ENCODE measurements at places on chromosomes 11 and 22.

DNA sequence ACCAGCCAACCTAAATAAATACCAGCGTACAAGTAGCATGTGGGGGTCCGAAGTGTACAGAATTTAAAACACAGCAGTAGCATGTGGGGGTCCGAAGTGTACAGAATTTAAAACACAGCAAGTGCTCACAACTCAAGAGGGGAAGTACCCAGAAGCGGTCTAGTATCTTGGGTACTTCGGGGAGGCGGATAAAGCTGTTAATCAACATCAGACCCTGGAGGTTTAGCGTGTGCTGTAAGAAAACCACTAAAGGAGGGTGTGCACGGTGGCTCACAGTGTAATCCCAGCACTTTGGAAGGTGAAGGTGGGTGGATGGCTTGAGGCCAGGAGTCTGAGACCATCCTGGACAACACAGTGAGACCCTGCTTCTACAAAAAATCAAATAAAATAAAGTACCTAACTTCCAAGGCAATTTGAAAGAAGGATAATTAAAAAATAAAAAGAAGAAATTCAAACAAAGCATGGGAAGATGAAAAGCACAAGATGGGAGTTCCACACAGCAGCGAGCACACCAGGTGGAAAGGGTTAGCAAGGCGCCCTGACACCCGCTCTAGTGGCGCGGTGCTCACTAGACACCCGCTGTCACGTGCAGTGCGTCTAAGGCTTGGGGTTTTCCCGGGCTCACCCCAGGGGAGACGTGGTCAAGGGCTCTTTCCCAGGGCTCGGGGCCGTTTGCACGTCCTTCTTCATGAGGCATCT, 35.0 kb upstream of the MOB2 start:
- DNase-seq, result no peak

DNA sequence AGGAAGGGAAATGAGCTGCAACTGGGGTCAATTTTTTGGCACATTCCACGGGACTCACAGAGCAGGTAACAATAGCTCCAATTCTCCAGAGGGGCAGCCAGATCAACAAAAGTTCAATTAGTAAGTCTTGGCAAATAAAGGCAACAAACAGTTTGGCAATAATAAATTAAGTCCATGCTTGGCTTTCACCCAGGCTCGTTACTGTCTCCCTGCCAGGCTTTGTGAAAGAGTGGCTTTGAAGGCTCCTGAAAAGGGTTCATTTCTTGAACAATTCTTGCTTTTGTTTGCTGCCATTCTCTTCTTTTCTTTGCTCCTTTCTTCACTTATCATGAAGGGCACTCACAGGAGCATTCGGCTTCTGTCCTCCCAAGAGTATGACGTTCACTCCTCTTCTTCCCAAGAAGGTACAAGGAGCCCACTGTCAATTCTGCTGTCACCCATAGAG, 123.3 kb downstream of the APIP start:
- DNase-seq, result no peak

DNA sequence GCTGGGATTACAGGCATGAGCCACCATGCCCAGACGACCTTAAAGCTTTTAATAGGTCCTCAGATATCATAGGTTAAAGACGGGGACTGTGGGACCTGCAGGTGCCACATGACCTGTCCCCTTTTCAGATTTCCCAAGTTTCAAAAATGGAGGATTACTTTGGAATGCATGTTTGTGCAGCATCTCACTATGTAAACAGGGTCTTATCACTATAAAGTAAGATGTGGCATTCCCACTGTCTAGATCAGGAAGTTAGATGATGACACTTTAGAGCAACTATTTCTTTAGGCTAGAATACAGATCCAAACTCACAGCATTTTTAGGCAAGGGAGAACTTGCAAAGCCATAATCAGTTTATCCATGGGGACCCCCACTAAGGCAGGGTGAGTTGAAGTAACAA, 92.8 kb downstream of the USP35 start:
- no peak for DNase-seq

DNA sequence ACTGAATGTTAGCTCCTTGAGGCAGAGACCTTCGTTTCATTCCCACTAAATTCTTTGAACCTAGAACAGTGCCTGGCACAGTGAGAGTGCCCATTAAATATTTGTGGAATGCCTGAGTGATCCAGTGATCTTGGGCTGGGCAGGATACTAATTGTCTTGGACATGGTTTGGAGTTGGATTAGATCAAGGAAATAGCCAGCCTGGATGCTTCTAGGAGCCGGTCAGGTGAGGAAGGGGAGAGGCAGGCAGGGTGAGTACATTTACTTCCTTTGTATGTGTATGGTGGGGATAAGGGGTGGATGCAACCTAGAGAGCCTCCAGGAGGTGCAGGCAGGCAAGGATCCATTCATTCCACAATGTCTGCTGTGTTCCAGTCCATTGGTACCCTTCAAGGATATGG, 3.6 kb downstream of the SREBF2 start:
- no peak for DNase-seq

DNA sequence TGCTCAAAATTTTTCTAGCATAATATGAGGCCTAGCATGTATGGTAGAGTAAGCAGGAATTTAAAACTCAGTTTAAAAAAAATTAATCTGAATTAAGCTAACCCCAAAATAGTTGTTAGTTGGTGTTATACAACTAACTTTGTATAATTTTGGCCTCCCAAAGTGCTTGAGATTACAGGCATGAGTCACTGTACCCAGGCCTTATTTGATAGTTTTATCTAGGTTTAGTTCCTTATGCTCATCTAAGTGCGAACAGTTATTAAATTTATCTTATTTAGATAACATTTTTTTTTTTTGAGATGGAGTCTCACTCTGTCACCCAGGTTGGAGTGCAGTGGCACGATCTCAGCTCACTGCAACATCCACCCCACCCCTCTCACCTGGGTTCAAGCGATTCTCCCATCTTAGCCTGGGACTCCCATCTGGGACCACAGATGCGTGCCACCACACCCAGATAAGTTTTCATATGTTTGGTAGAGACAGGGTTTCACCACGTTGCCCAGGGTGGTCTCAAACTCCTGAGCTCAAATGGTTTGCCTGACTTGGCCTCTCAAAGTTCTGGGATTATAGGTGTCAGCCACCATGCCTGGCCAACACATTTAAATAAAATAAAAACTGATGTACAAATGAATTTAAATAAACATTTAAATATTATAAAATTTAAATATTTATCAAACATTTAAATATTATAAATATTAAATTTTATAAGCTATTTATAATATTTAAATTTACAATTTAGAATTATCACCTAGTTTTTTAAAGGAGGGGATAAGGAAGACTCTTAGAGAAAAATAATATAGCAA, 7.5 kb downstream of the IL18 start:
- no peak for DNase-seq

DNA sequence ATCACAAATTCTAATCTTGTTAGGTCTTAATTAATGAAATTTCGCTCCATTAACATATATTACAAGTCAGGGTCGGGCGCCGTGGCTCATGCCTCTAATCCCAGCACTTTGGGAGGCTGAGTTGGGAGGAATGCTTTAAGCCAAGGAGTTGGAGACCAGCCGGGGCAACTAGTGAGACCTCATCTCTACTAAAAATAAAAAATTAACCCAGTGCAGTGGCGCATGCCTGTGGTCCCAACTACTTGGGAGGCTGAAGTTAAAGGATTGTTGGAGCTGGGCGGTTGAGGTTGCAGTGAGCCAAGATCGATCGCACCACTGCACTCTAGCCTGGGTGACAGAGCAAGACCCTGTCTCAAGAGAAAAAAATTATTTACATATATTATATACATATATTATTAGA, 1.9 kb downstream of the TMA7B start:
- no peak for DNase-seq

DNA sequence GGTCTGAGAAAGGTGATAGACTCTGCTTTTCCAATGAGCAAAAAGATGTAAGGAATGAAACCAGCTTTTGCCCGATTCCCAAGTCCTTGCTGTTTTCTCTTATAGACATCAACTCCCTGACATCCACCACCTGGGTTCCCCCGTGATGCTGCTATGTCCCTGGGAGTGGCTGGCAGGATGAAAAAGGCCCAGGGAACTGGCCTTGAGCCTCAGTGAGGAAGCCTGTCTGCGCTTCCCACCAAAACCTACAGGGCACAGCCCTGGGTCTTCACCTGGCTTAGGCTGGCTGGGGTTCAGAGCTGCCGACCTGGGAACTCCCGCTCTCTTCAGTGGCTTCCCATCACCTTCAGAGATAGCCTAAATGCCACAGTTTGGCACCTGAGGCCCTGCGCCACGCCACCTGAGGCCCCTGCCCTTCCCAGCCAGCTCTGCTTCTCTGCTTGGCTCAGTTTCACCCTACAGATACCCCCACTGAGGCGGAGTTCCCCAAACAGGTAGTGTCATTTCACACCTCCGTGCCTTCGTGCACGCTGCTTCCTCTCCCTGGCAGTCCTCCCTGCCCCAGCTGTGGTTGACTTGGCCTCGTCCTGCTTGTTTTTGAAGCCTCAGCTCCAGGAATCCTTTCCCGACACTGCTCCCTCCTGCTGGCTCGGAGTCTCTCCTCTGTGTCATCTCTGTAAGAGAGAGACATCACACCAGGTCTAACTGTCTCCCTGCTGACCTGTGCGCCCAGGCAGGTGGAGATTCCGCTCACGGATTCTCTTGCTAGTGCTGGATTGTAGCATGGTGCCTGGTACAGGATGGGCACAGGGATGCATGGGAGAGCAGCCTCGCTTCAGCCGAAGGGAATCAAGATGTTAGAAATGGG, 10.7 kb downstream of the SLC37A2 start:
- DNase-seq, result no peak

DNA sequence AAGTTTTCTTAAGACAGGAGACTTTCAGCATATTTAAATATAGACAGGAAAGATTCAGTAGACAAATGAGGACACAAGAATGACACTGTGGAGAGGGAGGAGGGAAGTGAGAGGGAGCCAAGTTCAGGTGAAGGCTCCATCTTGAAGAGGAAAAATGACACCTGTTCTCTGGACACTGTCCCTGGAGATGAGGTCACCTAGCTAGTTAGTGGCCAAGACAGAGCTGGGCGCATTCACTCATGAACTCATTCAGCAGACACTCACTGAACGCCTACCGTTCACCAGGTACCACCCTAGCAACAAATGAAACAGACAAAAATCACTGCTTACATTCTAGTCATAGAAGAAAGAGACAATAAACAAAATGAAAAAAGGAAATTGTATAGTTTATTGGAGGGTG, 103.3 kb upstream of the PARVA start:
- DNase-seq, result no peak

GRCh38 chr11:96424693-96425092, 34.9 kb downstream of the JRKL start:
- DNase-seq, result no peak

DNA sequence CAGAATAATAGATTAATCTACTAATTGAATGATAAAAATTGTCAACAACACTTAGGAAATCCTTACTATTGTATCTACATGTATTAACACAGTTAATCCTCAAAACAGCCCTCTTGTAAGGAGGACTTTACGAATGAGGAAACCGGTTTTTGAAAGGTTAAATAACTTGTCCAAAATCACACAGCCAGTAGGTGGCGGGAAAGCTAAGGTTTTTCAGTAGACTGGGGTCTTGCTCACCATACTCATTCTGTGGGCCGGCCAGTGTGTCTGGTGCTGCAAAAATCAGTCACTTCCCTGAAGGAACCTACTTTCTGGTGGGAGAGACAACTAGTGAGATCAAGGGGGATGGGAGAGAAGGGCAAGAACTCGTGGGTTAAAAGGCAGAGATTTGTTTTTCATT, 3.8 kb downstream of the DCPS start:
- no peak for DNase-seq

DNA sequence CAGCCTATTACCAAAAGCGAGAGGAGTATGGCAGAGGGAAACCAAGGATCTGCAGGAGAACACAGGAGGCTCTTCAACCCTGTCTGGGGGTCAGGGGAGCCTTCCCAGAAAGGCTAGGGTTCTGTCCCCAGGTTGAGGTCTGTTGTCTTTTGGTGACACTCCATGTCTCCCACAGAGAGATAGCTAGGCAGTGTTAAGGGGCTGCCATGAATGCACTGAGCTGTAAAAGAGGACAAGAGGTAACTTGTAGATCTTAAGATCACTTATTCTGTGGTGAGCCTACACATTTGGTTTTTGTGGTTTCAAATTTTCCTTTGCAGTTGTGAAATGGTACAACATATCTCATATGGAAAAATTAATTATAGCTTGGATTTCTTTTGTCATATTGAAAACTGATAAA, 6.0 kb upstream of the ACER3 start:
- DNase-seq, result no peak

DNA sequence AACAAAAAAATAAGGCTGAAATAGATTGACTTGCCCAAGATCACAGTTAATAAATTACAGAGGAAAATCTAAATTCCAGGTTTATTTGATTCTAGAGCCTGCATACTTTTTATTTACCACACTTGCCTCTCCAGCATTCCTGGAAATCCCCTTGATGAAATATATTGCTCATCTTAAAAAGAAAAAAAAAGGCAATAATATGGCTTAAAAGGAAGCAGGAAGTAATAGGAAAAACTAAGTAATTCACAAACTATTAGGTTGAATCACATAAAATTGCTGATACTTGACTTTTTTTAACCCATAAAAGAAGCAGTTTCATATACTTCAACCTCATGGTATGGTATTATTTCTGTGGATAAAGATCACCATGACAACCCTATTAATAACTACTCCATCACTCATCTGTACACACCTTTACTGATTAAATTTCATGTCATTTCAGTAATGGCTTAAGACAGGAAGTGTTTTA, 52.9 kb downstream of the COPB1 start:
- no peak for DNase-seq

GRCh38 chr22:18029686-18030267, 5.4 kb upstream of the MICAL3 start:
- no peak for DNase-seq

DNA sequence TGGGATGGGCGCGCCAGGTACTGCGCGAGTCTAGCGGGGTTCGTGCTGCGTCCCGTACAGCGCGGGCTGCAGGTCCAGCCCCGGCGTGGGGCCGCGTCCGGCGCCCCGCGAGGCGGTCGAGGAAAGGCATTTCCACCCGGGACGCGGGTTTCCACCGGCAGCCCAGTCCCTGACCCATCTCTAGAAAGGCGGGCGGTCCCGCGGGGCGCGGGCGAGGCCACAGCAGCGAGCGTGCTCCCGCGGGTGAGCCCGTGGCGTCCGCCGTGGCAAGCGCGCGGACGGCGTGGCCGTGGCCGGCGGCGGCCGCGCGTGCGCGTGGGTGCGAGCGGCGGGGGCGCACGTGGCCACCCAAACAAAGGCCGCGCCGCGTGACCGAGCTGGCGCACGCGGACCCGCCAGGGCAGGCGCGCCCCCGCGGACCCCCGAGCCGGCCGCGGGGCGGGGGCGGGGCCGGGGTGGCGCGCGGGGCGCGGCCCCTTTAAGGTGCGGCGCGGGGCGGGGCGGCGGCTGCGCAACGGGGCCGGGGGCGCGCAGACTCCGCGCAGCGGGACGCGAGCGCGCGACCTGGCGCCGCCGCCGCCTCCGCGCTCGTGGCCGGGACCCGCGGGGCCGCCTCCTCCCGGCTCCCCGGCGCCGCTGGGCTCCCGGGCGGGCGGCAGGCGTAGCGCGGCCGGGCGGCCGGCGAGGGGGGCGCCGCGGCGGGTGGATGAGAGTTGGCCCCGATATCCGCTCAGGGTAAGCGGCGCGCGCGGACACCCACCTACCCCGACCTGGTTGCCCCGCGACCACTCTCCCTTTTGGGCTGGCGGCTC, 39.3 kb upstream of the CELSR1 start:
- DNase-seq, result no peak

- DNase-seq, result no peak
Measured at GRCh38 chr11:96551136-96551535, 161.3 kb downstream of the JRKL start.

GRCh38 chr11:85316967-85317366, 310.2 kb downstream of the DLG2 start:
- DNase-seq, result no peak

GRCh38 chr22:46665151-46665695, 45.0 kb downstream of the GRAMD4 start:
- DNase-seq, result no peak

- no peak for DNase-seq
Measured at GRCh38 chr11:41398175-41398574, 61.3 kb downstream of the LRRC4C start.
